ENCODE measurements at places on chromosomes 2 and 18.

GRCh38 chr2:65613968-65614555 is 181.7 kb upstream of the SPRED2 start:
- DNase-seq, result no peak

- DNase-seq, result no peak
These were observed 13.4 kb upstream of the WIPF1 start for GRCh38 chr2:174611006-174611405.

DNA sequence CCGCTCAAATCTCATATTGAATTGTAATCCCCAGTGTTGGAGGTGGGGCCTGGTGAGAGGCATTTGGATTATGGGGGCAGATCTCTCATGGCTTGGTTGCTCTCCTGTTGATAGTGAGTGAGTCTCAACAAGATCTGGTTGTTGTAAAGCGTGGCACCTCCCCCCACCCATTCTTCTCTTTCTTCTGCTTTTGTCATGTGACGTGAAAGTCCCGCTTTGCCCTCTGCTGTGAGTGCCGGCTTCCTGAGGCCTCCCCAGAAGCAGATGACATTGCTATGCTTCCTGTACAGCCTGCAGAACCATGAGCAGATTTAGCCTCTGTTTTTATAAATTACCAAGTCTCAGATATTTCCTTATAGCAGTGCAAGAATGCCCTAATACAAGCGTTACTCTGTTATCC is 673.8 kb downstream of the ADCYAP1 start:
- no peak for DNase-seq

- DNase-seq, result no peak
These were observed 27.3 kb upstream of the ITGB6 start for GRCh38 chr2:160227293-160227915.

DNA sequence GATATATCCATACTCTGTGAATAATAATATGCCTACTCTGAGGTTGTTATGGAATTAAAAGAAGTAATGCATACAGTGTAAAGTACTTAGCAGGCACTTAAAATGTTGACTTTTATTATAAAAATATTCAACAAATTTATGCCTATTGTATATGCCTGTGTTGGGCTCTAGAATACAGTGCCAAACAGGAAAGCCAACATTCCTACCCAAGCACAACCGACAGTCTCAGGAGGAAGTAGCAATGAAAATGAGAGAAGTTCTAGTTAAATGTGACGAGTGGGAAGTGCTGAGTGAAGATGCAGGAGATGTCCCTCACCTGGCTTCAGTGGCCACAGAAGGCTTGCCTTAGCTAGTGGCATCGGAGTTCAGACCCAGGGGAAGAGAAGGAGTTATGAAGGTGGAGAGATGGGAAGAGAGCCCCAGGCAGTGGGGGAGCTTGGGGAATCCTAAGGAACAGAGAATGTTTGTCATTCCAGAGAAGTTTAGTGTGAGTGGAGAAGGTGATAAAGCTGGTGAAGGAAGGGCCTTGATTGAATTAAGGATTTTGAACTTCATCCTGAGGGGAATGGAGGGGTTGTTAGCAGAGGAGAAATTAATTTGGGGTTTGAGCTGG is 105.4 kb upstream of the CNGA3 start:
- DNase-seq, result no peak

DNA sequence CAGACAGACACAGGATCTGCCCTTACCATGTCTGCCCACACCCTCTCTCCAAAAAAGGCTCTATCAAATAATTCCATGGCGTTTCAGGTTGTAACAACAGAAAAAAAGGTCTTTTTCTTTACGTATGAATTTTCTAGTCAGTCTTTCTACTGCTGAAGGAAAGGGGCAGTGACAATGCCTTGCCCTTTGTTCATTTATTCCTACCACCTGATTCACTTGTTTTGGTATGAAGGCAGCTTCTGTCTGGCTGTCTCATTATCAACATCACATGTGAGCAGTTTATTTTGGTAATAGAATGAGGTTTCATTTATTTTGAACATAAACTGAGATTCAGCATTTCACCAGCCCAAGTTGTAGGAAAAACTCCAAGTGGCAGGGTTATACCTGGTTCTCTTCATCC is 94.3 kb upstream of the KLF7 start:
- no peak for DNase-seq

DNA sequence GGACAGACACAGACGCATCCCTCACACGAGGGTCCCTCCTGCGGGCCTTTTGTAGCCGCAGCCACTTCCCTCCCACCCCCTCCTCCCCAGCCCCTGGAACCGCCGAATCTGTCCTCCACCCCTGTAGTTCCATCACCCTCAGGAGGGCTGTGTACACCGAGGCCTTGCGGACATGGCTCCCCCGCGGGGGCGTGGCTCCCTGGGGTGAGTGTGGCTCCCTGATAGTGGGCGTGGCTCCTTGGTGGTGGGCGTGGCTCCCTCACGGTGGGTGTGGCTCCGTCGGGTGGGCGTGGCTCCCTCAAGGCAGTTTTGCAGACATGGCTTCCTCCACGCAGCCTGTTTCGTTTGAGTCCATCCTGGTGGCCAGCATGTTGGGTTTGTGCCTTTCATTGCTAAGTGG is 420.7 kb upstream of the SALL3 start:
- no peak for DNase-seq

DNA sequence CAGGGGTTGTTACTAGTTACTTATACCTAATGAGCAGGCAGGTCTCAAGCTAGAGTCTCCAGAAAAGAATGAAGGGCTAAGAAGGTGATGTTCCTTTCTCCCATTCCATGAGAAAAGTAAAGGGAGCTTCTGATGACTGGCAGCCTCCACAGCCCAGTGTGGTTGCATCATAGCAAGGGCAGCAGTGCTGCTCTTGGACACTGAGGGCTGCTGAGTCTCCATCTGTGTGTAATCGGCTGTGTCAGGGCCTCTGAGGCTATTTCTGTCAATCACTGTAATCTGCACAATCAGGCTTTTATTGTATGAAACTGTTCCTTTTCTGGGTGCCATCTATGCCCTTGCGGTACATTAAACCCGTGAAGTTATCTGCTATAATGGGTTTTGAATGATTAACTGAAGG is 164.1 kb upstream of the FBXO11 start:
- no peak for DNase-seq

- no peak for DNase-seq
These were observed 326.3 kb upstream of the ZNF804A start for GRCh38 chr2:184272056-184272455.

DNA sequence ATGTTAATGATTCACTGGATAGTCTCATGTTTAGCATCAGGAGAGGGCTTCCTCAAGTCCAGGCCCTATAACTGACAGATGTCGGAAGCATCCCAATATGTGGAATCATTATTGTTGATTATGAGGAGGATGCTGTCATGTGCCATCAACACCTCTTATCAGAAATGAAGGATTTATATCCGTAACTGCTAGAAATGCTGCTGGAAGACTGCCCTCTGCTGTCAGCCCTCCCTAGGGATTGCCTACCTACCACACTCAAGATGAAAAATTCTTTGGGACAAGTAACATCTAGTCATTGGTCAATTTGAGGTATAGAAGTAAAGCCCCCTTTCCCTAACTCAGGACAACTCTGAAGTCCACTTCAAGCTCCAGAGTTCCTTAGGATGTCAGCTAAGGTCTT is 1166.5 kb upstream of the NXPH2 start:
- no peak for DNase-seq

GRCh38 chr2:100238471-100238870 is 83.8 kb downstream of the LONRF2 start:
- DNase-seq, result no peak

- no peak for DNase-seq
These were observed 794 bp downstream of the DLX2 start for GRCh38 chr2:172101821-172102390.

GRCh38 chr2:31202833-31203232 is 14.5 kb downstream of the CAPN14 start:
- DNase-seq, result no peak

GRCh38 chr2:69211048-69211447 is 176.0 kb downstream of the GFPT1 start:
- DNase-seq, result no peak

DNA sequence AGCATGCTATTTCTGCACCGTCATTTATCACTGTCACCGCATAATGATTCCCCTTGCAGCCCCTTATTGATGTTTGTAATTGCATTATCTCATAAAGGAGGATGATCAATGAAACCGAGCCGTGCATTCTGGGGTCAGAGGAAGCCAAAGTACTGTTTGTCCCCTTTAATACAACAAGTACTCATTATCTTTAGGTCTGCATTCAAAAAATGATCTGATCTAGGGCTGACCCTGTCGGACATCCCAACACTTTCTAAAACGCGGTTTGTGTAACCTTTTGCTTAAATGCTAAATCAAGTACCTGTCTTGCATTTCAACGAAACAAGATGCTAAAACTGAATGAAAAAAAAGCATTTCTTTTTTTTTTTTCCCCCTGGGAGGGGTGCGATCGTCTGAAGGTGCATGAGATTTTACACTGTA is 143.8 kb downstream of the MEIS1 start:
- no peak for DNase-seq

DNA sequence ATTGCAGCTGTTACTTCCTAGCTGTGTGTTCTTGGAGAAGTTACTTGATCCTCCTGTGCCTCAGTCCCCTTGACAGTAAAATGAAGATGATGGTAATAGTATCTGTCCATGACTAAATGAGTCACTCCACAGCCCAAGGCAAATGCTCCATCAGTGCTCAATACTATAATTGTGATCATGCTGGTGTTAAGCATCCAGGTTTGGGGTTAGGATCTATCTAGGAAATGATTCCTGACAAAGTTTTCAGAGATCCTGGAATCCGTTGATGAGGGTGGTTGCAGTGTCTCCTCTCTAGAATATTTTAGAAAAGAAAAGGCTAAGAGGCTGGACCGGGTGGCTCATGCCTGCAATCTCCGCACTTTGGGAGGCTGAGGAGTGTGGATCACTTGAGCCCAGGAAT is 2.7 kb upstream of the PRELID3A start:
- no peak for DNase-seq

DNA sequence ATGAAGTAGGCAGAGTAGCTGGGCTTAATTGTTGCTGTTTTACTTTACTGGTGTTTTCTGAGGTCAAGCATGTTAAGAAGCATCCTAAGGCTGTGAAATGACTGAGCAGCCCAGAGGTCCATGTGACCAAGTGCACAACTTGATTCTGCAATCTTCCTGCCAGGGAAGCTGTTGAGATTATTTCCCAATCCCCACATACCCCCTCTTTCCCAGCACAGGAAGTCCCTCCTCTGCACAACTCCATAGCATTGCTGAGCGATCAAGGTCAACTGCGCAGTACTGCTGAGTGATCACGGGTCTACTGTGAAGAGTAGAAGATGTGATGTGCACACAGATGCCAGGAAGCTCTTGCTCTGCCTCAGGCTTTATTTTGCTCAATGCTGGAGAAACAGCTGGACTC is 105.8 kb downstream of the GALNT14 start:
- no peak for DNase-seq

All from forelimb muscle (tissue), 1 donor.